ENCODE measurements at places on chromosomes 3 and 15.

GRCh38 chr3:126867863-126868200 lies 115.1 kb upstream of the PLXNA1 start:
- DNase-seq, result no peak

- no peak for DNase-seq
Observed at GRCh38 chr3:127140501-127141460, 52.1 kb upstream of the PRR23E start.

DNA sequence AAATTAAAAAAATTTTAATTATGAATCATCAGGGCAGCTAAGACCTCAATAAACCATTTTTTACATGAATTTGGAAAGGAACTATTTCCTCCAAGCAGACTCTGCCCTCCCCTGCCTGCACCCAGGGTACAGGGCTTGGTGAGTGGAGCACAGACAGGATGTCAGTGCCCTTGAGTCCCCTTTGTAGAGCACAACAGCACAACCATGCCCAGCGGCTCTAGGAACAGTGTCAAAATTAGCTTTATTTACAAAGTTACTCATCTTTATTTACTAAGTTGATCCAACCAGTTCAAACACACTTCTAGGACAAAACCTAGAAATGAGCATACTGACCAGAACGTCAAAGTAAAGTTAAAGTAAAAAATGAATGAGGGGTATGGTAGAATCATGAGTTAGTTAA lies 90.6 kb upstream of the TSC22D2 start:
- DNase-seq, result no peak

- DNase-seq, result no peak
Observed at GRCh38 chr3:175913286-175913685, 1054.2 kb downstream of the NAALADL2 start.

DNA sequence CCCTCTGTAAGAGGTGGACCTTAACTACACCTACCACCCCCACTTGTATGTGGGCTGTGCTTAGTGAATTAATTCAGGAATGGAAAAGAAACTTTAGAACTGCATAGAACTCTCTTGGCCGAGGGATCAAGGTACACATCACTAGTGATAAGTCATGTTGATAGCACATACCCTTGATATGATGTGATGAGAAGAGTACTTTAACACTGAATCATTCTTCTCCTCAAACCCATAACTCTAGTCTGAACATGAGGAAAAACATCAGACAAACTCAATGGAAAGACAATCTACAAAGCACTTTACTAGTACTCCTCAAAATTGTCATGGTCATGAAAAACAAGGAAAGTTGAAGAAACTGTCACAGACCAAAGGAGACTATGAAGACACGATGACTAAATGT lies 87.6 kb downstream of the P2RY1 start:
- DNase-seq, result no peak

GRCh38 chr3:3984053-3984452 lies 184.8 kb downstream of the LRRN1 start:
- DNase-seq, result no peak

DNA sequence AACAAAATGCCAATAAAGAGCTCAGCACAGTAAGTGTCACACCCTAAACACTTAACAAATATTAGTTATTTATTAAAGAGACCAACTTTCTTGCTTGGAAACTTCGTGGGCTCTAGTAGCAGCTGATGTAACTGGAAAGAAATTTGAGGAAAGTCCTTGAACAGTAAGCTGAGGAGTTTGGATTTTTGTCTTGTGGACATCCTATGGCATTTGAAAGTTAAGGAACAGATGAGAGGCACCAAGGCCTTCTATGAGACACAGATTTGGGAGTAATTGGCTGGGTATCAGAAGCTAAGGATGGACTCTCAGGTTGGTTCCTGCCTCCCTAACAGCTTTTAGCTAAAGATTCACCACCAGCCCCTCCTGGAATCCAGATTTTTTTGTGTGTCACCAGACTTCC lies 59.7 kb upstream of the FILIP1L start:
- DNase-seq, result no peak

GRCh38 chr3:54045061-54045815 lies 77.1 kb upstream of the CACNA2D3 start:
- no peak for DNase-seq

DNA sequence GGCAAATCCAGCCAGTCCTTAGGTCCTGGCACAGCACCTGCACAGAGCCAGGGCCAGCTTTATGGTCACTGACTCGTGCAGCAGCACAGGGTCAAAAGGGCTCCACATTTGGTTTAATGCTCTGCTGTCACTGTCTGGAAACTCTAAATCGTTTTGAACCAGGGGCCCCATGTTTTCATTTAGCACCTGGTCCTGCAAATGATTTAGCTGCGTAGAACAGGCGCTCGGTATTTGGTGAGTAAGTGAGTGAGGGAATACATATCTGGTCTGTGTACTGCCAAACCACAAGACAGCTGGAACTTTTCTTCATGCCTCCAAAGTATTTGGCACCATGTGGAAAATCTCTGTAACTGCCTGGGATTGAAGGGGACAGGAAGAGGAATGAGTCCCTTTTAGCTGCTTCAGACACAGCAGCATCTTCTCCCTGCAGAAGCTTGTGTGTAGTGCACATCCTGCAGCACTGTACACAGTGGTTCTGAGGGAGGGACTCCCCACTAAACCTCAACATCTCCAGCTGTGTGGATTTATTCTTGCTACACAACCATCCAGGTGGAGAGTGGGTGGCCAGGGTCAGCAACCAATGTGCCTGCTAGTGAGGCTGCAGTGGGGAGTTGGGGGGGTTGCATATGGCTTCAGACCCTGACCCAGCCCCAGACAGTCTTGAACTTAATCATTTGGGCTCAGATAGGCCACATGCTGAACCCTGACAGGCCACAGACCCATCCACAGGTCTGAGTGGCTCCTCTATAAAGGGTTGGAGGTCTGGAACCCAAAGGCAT lies 1.1 kb downstream of the SH2D7 start:
- DNase-seq, result no peak

GRCh38 chr3:12501360-12502020 lies 17.2 kb downstream of the TSEN2 start:
- DNase-seq, result no peak
